ENCODE measurements at places on chromosomes 4 and X.

- DNase-seq: peak; percentile 7
These were observed 612 bp downstream of the CPLX1 start for GRCh38 chr4:825063-825970.

DNA sequence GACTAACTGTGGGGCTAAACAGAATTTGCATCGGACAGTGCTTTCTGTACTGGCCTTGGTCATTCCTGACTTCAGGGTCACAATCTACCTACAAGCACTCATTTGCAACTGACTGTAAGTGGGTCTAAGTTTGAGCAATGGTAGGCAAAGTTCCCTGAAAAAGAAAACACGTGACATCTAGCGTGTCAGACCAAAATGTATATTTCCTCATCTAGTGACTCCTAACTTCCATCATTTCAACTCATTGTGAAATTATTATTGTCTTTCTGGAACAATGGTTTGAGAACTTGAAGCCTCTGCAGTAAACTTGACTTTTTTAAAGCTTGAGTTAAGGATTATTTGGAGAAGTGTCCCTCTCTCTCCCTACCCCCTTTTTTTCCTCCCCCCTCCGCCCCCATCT lies 113.6 kb downstream of the MID1 start:
- no peak for DNase-seq

DNA sequence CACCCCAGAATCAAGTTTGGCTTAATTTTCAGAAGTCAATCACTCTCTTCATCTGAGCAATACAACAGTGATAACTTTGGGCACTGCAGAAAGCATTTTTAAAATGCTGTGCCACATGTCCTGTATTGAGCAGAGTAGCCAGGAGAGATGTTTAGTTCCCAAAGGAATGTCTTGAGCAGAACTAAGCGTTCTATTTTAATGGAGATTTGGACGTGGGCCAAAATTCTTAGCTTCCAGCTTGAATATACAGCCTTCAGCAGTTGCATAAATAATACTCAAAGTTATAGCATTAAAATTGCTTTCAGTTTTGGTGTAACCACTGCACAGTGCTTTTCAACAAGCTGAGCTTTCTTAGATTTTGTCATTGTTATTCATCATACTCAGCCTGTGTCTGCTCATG lies 679.2 kb downstream of the NLGN4X start:
- no peak for DNase-seq

- peak; percentile 74 for DNase-seq
These were observed 632 bp upstream of the PCDH7 start for GRCh38 chr4:30719454-30720020.

GRCh38 chr4:61520166-61520565 lies 320.0 kb downstream of the ADGRL3 start:
- peak; percentile 59 for DNase-seq
